ENCODE measurements at places on chromosomes 4 and X.

DNA sequence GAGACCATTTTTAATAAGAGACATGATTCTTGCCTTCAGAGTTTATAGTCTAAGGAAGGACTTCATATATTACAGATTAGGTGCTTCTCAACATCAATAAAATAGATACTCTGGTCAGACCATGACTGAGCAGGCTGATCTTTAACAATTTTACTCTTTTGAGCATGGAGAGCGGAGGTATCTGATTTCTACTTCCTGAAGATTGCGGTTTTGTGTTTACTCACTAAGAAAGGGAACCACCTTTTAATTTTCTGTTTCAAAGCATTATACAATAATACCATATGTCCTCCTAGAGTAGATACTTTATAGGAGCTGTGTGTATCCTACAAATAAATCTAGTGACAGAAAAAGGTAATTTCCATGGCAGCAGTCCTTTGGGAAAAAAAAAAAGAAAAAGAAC is 12.5 kb downstream of the MORC4 start:
- no peak for DNase-seq

DNA sequence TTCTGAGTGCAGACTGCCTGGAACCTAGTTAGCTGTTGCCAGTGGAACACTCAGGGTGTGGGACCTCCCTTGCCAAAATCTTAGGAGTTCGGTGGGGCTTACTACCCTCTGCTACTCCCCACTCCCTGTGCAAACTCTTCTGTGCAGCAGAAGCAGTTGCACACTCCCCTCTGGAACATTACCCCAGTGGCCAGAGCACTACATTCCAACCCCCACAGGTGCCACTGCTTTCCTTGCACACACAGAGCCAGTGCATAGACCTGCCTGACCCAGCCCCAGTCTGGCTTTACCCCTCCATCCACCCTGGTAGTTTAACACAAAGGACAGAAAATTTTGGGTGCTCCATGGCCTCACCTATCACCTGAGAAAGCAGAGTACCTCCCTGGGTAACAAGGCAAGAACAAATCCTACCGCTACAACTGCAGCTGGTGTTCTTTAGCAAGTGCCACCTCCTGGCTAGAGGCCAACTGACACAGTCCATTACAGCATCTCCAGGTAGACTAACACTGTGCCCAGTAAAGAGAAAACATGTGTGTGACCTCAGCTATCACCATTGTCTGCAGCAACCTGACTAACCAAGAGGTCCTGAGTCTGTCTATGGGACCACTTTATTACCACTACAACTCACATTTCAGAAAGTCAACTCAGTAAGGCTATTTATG is 11.5 kb upstream of the RASSF6 start:
- no peak for DNase-seq

GRCh38 chrX:2954541-2954940 is 25.4 kb upstream of the ARSD start:
- DNase-seq: no peak

DNA sequence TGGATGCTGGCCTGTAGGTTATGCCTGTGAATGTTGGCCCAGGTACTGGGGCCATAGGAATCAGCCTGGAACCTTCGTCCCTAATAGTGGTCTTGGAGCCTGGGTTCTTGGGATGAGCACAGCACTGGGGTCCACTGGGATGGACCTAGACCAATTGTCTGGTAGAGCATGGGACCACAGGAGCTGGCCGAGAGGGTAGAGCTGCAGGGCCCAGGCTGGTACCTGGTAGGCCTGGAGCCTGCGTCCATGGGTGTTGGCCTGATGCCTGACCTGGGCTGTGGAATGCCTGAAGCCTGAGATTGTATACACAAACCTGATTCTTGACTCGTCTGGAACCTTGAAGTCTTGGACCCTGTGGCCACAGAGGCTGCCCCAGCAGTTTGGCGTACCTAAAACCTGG is 48.9 kb downstream of the MAGEC1 start:
- DNase-seq: no peak

- DNase-seq: no peak
These were observed 16.4 kb downstream of the MCUB start for GRCh38 chr4:109576462-109576861.

DNA sequence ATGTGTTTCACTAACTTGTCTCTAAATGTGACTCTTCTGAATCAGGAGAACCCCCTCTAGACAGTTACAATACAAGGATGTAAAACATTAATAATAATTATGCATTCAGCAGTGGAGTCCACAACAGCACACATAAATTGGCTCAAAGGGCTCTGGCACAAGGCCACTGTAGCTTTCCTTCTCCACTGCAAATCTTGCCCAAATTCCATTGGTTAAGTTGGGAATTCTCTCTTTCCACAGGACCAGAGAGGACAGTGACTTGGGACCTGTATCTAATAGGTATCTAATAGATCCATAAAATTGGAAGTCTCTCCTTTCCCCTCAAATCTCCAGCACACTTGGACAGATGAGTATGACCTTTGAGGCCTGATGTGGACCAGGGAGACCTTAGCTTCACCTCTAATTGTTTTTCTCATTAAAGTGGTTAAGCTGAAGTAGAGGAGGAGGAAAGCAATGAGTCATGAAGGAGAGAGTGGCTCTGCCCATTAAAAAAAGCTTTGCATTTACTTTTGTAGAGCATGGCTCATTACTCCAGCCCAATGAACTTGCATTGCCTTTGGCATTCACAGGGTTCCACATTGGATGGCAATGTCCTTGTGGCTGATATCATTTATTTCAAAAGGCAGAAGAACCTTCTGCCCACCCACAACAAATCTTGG is 72.3 kb upstream of the SH3RF1 start:
- no peak for DNase-seq

DNA sequence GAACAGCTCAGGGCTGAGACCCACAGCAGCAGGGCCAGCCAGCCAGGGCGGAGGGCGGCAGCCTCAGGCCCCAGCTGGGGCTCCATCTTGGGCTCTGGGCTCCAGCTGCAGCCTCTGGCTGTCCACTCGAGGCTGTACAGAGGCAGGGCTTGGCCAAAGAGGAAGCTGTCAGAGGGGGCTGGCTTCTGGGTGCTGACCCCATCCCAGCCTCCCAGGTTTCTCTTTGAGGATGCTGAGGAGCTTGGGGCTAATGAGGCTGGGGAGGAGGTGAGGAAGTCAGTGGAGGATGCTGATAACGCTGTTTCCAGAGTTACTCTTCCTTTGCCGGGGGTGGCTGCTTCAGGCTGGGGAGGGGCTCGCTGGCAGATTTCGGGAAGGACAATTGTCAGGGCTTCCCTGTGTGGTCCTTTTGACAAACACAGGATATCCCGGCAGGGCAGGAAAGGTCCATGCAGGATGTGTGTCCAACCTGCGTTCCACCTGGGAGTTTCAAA is at the start of gene DIPK2B:
Gene DIPK2B, minus strand, starts transcription at position 136 of the 494 bp plus-strand sequence. Its CDS starts 50 bp downstream, at position 86.
- peak; percentile 56 for DNase-seq

GRCh38 chr4:3658530-3658913 is 107.7 kb upstream of the ADRA2C start:
- no peak for DNase-seq

GRCh38 chrX:103817502-103817901 is 14.6 kb downstream of the RAB9B start:
- peak; percentile 27 for DNase-seq

DNA sequence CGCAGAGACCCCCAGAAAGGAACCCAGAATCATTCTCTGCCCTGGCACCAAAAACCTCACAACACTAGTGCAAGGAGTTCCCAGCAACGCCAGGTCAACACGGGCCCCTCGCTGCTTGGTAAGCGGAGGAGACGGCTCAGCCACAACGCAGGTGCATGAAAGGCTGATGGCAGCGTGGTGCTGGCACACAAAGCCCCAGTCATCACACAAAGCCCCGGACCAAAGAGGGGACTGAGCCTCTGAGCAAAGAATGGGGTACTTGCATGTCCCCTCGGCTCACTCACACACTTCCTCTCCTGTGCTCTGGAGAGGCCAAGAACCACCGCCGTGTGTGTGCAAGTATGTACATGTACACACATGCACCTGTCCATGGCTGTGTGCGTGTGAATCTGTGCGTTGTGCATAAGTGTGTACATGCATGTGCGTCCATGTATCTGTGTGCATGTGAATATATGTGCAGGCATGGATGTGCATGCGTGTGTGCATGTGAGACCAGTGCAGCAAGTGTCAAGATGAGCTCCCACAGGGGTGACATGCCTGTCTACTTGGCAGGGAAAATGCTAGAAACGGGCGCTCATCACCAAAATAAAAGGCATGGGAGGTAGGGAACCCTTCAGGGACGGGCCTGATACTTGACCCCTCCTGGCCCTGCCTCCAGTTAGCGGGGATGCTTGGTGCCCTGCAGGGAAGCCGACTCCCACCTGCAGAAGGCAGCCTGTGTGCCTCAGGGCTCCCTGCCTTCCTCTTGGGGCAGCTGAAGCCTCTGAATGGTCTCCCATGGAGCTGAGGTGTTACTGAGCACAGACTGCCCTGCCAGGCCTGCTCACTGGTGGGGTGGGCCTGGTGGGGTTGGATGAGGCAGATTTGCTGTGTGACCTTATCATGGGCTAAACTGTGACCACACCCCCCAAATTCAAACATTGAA is 60.4 kb downstream of the ZFYVE28 start:
- no peak for DNase-seq

- DNase-seq: no peak
These were observed 66.5 kb upstream of the LRPAP1 start for GRCh38 chr4:3598695-3599227.

DNA sequence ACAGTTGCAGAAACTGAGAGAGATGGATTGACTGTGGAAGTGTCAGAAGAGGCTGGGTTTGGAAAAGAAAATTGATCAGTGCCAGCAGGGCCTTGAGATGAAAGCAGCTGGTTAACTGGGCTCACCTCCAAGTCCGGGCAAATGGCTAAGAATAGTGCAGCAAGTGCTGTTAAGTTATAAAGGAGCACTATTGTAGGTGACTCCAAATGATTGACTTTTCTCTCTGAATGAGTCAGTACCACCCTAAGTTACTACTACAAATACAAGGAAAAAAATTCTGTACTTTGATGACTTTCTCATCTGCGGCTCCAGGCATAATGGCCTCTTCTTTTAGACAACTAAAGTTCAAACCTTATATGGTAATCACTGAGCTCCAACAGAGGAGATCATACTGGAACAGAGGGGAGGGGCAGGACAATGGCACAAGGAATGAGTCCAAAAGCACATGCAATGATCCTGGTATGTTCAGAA is 733.4 kb upstream of the INTU start:
- DNase-seq: no peak

DNA sequence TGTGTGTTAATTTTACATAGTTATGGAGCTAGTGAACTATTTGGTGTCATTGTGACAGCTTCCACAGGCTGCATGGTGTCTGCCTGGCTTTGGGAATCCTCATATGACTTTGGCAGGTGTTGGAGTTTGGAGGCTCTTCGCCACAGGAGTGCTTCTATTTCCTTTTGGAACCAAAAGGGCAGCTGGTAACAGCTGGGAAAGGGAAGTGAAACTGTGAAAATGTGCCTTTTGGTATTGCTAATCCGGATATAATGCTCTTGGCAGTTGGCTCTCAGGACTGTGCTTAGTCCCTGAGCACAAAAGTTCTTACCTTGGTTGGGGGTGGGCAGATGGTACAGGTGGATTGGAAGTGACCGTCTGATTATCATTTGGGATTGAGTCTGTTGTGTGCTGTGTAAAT is 18.1 kb downstream of the OFD1 start:
- no peak for DNase-seq

- DNase-seq: no peak
These were observed 123.4 kb downstream of the COL25A1 start for GRCh38 chr4:109179061-109179460.

DNA sequence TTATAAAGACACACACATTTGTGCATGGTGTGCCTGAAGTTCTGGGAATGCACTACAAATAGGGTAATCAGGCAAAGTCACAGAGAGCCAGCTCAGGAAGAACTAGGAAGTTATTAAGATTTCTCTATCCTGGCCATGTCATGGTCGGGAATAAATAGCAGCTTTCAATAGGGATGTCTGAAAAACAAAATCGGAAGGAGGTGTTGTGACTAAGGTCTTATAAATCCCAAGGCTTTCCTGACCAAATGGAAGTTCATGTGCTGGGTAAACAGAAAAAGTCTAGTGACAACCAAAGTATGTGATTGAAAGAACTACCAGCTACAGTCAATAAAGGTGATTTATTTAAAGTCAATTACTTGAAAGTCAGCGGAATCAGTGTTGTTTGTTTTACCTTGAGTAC is 262.5 kb upstream of the HS3ST1 start:
- DNase-seq: no peak

- DNase-seq: no peak
These were observed 27.7 kb downstream of the UVSSA start for GRCh38 chr4:1374706-1375045.

Measured in endothelial cell (in vitro differentiated cells).